RWPE1 (cell line): ENCODE measurements at places on chromosomes 3 and 15.

DNA sequence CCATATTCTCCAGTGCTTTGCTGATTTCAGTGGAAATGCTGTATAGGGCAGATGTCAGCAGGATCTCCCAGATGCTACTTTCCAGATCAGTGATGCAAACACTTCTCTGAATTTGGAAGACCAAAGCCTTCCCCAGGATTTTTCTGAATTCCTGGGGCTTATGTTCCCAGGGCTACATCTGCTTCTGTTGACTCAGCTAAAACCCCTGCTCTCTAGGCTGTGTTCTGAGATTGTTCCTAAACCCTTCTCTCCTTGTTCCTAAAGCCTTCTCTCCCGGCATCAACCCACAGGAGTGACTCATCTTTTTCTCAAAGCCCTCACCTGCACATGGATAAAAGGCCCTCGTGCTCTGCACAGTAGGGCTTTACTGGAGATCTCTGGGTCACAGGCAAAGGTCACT, 35.5 kb downstream of the FAH start:
- no peak for DNase-seq

DNA sequence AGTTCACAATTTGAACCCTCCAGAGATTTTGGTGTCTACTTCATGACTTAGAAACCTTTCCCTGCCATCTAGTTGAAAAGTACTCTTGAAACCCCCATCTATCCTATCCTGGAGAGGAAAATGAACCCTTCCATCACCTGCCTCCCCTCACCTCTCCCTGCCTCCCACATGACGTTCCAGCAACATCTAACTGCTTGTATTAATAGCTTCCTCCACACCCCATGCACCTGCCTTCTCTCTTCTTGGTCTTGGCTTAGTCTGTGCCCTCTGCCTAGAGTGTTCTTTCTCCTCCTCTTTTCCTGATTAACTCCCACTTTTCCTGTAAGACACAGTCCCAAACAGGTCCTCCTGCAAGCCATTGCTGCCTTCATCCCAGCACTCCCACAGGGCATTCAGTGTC, 107.8 kb downstream of the LIPC start:
- DNase-seq: no peak

GRCh38 chr3:161894657-161895056, 398.0 kb downstream of the OTOL1 start:
- no peak for DNase-seq

DNA sequence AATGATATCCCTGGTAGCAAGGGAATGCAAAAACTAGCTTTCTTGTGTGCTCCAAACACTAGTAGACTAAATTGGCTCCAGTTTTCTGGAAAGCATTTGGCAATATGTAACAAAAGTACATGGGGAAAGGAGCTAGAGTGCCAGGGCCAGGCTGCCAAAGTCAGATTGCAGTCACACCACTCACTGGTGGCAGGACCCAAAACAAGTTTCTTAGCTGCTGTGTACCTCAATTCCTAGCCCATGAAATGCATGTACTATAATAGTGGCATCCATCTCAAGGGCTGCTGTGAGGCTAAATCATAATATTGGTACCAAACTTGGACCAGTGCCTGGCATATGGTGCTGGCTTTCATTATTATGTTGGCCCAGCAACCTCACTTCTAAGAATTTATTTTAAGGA, 49.3 kb downstream of the CLDN18 start:
- no peak for DNase-seq

DNA sequence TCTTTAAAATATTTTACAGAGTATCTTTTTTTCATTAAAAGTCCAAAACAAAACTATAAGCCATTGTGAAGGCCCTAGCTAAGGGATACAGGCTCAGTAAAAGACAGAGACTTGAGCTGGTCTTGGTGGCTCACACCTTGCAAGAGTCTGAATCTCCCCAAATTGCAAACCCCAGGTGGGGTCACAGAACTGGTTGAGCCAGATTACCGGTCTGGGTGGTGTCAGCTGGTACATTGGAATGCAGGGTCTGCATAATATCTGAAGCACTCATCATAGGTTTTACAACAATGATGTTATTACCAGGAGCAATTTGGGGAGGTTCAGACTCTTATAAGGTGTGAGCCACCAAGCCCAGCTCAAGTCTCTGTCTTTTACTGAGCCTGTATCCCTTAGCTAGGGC, 201.2 kb upstream of the ARPP21 start:
- no peak for DNase-seq

DNA sequence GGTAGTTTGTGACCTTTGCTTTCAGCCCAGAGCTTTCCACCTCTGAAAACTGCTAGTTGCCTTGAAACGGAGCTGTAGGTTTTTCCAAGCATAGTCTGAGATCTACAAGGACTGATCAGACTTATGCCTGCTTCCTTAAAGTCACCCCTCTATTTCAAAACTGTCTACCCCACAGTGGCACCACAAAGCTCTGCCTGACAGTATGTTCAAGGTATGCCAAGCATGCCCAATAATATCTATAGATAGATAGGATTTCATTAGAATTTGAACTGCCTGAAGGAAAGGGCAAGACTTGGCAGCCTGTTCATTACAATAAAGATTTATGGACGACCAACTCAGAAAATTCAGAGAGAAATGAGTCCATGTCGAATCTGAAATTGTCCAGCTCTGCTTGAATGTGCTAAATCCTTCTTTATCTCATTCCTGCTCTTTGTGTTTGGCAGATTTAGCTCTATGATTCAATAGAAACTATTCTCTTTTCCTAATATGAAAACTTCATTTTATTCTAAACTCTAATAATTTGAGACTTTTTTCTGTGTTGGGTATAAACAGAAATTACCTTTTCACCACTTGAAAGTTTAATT, 227.6 kb upstream of the TBC1D5 start:
- no peak for DNase-seq

- DNase-seq: no peak
These were observed 66.3 kb downstream of the NIPA2 start for GRCh38 chr15:22904736-22905135.

DNA sequence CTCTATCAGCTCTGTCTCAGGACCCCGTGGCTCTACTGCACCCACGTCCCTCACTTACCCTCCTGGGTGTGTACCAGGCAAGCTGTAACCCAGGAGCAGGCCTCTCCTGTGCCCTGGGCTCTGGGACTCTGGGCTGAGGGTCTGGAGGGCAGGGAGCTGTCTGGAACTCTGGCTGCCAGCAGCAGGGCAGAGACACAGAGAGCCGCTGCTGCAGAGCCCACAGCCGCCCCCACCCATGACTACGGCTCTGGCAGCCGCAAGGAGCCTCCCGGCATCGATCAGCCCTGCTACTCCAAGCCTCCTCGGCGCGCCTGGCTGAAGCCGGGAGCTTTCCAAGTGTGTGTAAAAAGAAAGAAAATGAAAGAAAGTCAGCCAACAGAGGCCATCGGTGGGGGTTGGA, 103.7 kb upstream of the ATP2B2 start:
- DNase-seq: no peak

GRCh38 chr3:12832350-12833221, 8.8 kb downstream of the RPL32 start:
- no peak for DNase-seq

DNA sequence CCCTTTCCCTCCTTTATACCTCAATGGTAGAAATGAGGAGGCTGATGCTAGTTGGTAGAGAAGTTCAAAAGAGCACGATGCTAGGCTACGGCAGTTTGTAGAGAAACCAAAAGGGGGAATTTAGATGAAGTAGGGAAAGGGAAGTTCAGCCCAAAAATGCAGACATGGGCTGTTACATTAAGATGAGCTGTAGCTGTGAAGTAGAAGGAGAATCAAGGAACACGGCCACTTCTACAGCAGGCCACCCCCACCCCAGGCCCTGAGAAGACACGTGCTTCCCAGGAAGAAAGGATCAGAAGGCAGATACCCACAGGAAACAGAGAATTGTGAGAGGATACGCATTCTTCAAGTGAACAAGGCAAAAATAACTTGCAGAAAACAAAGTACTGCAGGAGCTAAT, 2.1 kb upstream of the PARP14 start:
- DNase-seq: no peak

- no peak for DNase-seq
These were observed 30.8 kb downstream of the MLH1 start for GRCh38 chr3:37024092-37024491.

- no peak for DNase-seq
These were observed 95.1 kb upstream of the PDZRN3 start for GRCh38 chr3:73719861-73720260.

GRCh38 chr3:196555295-196555694, 13.1 kb downstream of the WDR53 start:
- DNase-seq: no peak

GRCh38 chr3:98555025-98555379, 23.2 kb downstream of the GPR15 start:
- no peak for DNase-seq

DNA sequence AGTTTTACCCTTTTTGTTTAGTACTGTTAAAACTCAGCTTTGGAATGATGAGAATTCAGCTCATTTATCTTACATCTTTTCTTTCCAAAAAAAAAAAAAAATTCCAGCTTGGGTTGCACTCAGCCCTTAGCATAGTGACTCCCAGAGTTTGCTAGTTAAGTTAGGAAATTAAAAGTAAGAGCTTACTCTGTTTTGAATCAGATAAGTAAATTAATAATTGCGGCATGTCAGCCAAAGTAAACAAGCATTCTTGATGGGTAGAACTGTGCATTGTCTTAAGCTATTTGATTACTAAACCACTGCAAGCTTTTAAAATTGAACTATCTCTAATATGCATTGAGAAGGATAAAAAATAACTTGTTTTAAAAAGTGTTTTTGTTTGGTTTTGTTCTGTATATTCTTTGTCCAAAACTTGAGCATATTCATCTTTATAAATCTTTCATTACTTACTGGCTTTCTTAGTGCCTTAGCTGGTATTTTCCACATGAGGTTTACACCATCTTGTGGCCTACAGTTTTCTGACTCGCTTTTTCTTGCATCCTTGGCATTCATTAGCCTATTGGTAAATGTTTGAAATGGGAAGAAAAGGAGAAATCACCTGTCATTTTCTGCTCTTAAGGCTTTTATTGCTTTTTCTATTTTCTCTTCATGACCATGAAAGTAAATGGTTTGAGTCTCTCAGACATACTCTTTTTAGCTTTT, 107.6 kb downstream of the FILIP1L start:
- no peak for DNase-seq

DNA sequence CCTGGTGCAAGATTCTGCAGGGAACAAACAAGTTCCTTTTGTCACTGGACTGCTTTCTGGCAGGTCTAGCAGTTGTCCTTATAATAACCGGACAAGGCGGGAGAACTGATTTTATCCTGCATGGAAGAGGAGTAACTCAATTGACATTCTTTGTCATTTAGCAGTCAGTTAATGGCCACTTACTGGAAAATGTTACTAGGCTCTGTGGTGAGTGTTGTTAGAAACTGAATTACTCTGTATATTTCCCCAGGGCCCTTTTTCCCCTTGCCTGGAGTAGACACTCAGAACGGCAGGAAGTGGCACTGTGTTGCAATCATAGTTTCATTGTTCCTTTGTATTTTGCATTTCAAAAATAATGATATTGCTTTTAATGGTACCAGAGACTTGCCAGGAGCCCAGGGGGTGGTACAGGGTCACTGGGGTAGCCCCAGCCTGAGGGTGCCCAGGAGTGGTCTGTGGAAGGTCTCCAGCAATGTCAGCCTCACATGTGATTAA, 318.6 kb upstream of the LRRFIP2 start:
- no peak for DNase-seq

DNA sequence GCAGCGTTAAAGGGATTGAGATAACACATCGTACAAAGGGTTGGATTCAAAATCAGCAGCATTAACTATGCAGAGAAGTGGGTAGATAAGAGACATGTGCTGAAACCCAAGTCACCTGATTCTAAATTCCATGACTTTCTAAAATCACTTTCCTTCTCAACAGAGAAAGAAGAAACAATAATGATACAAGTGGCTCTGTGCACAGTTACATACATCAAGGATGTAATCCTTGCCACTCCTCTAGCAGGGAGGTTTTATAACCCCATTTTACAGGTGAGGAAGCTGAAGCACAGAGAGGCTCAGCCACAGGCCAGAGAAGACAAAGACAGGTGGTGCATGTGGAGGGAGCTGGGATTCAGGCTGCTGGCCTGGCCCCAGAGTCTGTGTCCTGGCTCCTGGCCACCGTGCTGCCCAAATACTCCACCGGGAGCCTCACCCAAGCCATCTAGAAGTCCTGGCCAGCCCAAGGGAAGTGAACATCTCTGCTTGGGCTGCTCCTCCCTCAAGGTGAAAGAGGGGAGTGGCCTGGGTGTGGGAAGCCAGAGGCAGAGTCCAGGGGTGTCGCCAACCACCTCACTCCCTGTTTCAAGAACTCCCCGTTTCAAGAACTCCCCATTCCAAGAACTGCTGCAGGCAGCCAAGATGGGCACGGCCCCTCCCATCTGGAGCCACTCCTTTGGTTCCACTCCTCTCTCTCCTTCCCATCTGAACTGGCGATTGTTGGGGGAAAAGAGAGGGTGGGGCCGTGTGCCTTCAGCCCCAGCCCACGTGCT, 147.1 kb downstream of the NUP210 start:
- no peak for DNase-seq

- no peak for DNase-seq
These were observed 77.6 kb downstream of the EDEM1 start for GRCh38 chr3:5264896-5265770.

GRCh38 chr3:18827664-18828063, 320.6 kb upstream of the KCNH8 start:
- no peak for DNase-seq

DNA sequence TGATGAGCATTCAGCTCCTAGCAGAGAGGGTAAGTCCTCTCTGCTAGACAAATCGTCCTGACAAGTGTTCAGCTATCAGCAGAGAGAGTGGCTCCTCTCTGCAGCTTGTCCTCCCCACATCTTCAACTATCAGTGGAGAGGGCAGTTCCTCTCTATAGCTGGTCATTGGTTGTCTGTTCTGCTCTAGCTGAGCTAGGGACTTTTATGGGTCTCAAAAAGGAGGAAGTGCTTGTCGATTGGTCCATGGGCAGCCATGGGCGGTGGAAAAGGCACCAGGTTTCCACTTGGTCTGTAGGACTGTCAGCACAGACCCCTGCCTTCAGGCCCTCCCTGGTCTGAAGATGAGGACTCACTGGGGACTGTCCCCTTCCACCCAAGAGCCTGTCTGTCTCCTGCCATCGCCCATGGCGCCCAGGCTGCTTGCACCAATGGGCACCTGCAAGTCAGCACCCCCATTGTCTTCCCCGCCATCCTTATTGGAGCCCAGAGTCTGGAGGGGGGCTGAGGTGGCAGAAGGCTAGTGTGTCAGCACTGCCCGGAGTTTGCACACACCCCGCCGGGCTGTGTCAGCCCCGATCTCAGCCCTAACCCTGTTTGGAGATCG, 264.7 kb downstream of the ZBBX start:
- DNase-seq: no peak

DNA sequence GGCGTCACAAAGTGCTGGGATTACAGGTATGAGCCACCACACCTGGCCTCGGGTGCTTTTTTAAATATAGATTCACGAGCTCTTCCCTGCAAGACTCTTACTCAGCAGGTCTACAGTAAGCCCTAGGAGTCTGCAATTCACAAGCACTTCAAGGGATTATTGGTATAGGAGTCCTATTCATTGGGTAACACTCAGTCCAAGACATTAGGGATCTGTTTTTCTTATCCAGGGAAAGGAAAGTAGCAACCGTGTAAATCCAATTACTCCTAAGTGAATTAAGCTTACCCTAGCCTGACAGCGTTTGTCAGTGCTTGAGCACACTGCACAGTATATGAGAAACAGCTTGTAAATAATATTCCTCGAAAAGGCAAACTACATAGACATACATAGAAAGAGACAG, 109.9 kb downstream of the SENP2 start:
- no peak for DNase-seq

- no peak for DNase-seq
These were observed 240.3 kb downstream of the ZIC1 start for GRCh38 chr3:147649475-147649874.

- DNase-seq: no peak
These were observed 2.3 kb upstream of the EIF2AK4 start for GRCh38 chr15:39931615-39932014.

- DNase-seq: no peak
These were observed 26.2 kb downstream of the RARB start for GRCh38 chr3:25454005-25454927.
